Fibroblast of skin of left quadriceps (primary cell): ENCODE measurements at places on chromosomes 13 and 19.

GRCh38 chr19:31459430-31459829 lies 110.2 kb upstream of the TSHZ3 start:
- no peak for DNase-seq

GRCh38 chr19:30373593-30373992 lies 1.4 kb downstream of the ZNF536 start:
- no peak for DNase-seq

DNA sequence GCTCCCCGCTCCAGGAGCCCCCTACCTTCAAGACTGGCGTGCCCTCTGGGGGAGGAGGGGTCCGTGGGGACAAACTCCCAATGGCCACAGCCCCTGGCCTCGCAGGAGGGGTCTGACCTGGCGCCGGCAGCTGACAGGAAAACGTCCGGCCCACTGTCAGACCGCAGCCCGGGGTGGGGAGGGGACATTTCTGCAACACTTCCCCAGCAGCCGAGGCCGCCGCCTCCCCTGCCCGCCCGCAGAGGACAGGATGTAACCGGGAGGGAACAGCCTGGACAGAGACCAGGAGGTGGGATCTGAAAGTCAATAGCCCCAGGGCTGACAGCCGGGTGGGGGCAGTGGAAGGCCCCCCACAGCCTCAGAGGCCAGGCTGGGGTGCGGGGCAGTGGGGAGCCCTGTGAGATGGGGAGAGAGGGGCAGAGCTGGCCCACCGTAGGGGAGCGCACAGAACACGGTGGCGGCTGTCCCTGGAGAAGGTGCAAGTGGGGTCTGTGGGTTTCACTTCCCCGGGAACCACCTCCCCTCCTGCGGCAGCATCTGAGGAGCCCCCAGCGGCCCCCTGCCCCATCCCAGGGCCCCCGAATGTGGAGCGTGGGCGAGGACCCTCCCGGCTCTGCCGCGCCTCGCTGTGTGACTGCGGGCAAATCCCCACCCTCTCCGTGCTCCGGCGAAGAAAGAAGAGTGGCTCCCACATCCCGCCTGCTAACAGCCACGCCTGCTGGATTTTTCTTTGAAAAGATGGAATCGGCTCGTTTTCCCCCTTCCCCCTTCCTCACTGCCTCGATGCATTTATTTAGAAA lies at the start of gene PEAK3:
Gene PEAK3, minus strand, starts transcription at position 114 of the 800 bp plus-strand sequence. CDS start 1,244 bp downstream, outside the sequence.
- DNase-seq, result no peak

DNA sequence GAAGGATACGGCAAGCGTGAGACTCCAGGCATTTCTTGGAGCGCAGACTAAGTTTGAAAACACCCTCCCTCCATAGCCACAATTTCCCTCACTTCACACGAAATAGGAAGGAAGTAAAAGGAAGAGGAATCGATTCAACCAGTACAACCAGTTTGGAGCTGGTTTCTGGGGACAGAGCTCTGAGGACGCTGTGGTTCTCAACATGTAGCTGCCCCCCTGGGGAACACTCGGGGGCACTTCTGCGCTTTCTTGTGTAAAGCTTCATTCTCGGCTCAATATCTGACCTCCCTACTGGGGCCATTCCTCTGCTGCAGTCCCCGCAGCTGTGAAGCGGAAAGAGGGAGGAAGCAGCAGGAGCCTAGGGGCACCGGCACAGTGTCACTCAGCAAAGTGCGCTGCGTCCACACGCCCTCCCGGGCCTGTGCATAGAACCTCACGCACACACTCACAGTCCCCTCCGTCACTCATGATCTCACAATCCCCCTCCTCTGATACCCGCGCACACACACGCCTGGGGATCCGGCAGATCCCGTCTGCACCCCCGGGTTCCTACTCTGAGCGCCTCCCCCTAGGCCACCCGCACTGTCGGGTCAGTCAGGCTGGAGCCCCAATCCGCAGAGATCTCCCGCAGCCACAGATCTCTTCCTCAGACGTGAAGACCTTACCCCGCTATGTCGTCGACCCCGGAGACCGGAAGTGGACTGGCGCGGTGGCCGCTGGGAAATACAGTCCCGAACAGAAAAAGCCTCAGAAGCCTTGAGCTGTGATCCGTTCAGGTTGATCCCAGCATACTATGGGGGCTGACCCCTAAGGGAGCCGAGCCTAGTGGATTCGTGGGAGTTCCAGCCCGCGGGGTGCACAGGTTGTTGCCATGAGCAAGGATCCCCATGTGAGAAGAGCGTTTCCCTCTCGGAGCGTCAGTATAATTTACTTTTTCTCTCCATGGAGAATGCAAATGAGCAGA lies at the start of gene ZNF780A:
Gene ZNF780A, minus strand, starts transcription at position 703 of the 964 bp plus-strand sequence. CDS start 6,190 bp downstream, outside the sequence.
- DNase-seq, result peak; percentile 16

- DNase-seq, result no peak
Observed at GRCh38 chr13:21537105-21537504, 66.9 kb downstream of the MICU2 start.

- DNase-seq, result no peak
Observed at GRCh38 chr13:93352616-93353015, 126.0 kb downstream of the GPC6 start.

DNA sequence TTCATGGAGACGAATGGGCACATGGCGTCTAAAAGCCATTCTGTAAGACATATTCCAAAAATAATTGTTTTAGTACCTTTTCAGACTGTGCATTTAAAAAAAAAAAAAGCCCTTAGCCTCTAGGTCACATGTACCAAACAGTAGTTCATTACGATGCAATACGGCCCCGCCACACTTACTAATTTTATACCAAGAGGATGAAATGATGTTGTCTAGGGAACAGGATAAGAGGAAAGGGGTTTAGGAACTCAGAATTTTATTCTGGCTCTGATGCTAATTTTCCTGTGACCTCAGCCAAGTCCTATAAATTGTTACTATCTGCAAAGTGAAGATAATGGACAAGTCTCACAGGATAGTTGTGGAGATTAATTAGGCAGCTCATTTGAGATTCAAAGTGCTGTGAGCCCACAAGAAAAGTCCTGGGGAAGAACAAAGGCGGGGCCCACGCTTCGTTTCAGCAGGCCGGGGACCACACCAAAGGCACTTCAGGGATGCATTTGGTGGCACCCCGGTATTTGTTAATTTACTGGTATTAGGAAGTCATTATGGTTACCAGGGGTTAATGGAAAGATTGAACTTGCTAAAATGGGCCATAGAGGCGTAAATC lies 511.1 kb downstream of the IRS2 start:
- DNase-seq, result no peak

- DNase-seq, result no peak
Observed at GRCh38 chr13:45479661-45480060, 14.9 kb downstream of the COG3 start.

DNA sequence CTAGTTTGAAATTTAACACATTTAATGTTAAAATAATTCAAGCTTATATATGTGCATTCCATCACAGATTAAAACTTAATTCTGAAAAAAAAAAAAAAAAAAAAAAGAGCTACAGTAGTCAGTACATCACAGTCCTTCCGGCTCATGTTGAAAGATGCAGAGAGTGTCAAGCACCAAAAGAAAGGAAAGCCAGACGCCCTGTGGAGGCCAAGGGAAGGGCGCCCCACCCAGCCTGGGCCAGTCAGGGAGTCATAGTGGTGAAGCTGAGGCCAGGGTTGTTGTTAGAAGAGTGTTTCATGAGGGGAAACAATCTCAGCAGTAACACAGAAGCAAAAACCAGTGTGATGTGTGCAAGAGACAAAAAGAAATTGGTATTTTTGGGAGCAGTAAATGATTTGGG lies 375.3 kb downstream of the MTUS2 start:
- DNase-seq, result no peak

DNA sequence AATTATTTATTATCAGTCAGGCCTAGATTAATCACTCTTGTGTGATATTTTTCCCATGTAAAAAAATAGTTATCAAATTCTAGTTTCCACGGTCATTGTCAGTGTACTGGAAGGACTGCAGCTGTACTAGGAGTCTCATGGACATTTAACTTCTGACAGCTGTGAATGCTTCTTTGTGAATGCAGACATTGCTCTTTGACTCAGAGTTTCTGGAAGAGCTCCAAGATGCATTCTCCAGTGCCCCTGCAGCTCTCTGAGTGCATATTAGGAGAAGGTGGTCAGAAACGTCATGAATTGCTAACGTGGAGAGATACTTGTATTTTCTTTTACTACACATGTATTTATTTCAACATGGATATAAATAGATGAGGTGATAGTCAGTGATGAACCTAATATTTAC lies 9.7 kb upstream of the SLITRK5 start:
- peak; percentile 4 for DNase-seq

- no peak for DNase-seq
Observed at GRCh38 chr13:45209229-45209628, 8.4 kb upstream of the KCTD4 start.

GRCh38 chr19:3479834-3480215 lies 500 bp downstream of the SMIM24 start:
- no peak for DNase-seq

GRCh38 chr13:23477101-23477500 lies 43.6 kb upstream of the SACS start:
- DNase-seq, result no peak

GRCh38 chr19:32223595-32224370 lies 121.6 kb upstream of the ZNF507 start:
- no peak for DNase-seq

DNA sequence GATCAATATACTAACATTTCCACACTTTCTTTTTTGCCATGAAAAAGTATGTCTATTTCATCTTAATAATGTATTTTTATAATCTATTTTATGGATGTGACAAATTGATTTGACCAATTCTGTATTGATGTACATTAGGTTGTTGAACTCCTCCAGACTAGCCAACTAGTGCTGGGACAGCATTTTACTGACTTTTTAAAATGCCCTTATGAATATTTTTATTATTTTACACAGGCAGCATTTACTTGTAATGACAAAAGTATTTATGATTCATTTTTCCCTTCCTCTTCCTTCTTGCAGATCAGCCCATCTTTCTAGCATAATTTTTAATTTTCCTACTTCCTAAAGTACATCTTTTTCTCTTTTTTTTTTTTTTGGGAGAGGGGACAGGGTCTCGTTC lies 918 bp upstream of the FUZ start:
- no peak for DNase-seq

DNA sequence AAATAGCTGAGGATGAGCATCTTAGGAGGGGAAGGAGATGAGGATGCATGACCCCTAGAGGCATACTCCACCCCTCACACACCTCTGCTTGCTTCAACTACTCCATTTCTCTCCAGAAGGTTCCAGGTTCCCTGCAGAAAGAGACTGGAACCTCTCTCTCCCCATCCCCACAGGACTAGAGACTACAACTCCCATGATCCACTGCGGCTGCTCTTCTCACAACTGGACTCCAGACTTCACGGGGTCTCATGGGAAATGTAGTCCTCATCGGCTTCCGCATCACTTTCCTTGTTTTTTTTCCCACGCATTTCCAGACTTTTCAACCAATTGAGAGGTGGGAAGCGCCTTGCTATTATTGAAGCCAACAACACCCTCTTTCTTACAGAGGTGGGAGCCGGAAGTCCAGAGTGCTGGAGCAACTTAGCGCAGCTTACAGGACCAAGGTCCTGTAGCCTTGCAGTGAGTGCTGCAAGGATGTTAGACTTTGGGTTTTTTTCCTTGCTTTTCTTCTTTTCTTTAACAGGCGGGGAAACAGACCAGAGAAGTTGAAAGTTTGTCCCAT lies 13.9 kb upstream of the CACNG6 start:
- DNase-seq, result peak; percentile 62

DNA sequence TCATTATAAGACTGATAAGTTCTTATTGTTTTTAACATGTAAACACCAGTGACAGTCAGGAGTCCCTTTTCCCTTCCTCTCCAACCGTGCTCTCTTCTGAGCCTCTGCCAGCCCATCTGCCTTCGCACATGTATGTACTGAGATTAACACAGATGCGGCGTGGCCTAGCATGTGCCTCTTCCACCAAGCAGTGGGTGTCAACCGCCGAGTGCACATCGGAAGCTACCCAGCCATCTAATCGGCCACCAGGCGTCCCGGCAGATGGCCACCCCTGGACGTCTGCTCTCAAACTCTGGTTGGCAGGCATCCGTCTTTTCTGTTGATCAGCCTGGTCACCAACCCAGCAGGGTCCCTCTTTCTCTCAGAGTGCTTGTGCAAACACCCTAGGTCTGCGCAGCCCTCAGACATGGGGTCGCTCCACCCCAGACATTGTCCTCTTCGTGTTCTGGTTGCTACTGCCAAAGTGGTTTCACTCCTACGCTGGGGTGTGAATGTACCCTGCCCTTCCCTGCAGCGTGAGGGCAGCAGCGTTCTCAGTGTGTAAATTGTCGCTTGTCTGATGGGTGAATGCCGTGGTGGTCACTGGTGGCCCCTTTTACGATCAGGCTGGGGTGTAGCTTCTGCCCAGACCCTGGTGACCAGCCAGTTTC lies 57.7 kb upstream of the LDLR start:
- no peak for DNase-seq

- peak; percentile 66 for DNase-seq
Observed at GRCh38 chr13:90717451-90717936, 630.0 kb upstream of the MIR17HG start.

DNA sequence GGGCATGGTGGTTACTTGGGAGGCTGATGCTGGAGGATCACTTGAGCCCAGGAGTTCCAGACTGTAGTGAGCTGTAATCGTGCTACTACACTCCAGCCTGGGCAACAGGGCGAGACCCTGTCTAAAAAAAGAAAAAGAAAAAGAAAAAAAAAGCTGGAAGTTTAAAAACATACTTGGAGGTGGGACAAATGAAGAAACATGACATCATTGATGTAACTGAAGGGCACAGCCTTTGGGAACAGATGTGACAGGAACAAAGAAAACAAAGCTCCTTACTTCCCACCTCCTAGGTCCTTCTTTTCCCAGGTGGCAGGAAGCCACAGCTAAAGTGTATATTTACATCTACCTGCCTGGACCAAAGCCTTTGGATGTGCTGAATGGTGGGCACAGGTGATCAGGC lies 1.9 kb downstream of the PEX11G start:
- no peak for DNase-seq

- no peak for DNase-seq
Observed at GRCh38 chr13:18991060-18991459, 190.6 kb downstream of the TUBA3C start.

DNA sequence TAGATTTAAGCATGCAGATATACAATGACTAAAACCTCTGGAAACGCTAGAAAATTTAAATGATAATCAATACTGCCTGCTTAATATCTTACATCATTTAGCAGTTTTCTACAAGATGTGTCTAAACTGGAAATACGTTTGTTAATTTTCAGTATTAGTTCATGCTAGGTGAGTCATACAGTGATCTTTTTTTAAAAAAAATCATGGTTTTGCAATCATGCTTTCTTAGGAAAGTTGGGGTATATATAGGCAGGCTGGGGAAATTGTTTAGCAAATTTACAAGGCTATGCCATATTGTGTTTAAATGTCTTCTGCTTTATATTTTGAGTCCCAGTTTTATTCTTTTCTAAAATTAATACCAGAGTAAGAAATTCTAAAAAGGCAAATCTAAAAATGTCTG lies 245.4 kb upstream of the SPRY2 start:
- DNase-seq, result no peak
